Ovary (tissue), 10 donors: ENCODE measurements at places on chromosomes 3 and 15. TPM values are rescaled to one million over a fixed set of nuclear protein-coding genes. Genes with fewer than 3 reads are reported as not detected.

DNA sequence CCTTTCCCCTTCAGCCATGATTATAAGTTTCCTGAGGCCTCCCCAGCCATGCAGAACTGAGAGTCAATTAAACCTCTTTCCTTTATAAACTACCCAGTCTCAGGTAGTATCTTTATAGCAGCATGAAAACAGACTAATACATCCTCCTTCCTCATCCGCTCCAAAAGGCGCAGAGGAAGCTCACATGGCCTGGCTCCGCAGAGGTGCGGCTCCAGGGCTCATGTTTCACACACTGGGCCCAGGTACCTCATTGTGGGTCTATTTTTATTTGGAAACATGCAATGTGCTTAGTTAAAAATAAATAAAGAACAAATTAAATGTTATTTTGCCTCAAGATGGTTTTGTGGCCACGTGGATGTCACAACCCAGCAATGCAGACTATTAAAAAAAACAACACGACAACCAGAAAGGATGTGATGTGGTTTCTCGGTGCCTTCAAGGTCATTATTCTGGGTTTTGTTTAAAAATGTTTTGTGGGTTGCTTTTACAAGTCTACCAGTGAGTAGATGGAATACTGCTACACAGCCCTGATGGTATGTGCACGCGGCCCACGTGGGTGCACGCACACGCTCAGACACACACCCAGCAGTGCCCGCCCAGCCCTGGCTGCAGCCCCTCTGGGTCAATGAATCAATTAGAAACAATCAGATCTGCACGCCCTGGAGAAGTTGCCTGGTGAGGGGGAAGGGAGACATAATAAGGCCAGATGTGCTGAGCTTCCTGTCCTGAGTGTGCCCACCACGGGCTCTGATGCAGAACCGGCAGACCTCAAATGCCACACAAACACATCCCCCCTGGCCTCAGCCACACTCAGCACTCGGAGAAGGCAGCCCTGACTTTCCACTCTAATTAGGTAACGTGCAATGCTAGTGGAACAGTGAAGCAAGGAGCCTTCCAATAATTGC lies 140.1 kb downstream of the ADAMTS17 start:
- DNase-seq = no peak

GRCh38 chr3:178450476-178450875 lies 85.8 kb upstream of the KCNMB2 start:
- DNase-seq = no peak

GRCh38 chr15:48279608-48280007 lies 51.6 kb upstream of the DUT start:
- no peak for DNase-seq

DNA sequence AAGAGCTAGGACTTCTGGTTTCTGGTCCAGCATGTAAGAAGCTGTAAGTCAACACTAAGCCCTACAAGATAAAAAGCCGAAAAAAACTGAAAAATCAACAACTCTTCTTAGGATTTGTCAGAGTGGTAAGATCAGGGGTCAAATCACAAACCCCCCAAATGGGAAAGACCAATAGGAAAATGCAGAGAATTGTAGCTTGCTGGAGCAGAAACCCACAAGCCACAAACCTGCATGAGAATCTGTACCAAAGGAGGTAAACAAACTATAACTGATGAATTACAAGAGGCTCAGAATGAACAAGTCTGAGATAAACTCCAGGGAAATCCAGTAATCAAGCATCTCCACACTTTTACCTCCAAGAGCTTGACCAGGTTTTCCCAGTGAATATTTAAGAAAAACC lies 36.0 kb downstream of the RFX7 start:
- DNase-seq = no peak

DNA sequence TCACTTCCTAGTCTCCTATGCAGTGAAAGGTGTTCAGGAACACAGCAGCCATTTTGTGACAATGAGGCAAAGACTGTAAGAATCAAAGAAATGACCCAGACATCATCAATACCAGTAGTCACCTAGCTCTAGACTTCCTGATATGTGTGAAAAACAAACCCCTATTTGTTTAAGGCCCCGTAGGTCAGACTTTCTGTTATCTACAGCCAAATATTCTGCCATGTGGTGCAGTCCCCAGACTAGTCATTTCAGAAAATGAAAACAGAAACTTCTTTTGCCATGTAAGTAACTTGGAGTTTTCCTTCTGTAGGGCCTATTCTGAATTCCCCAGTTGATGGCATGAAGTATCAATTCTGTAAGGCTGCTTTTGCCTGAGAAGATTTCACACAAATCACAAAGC lies 181.7 kb upstream of the SNTN start:
- no peak for DNase-seq

GRCh38 chr3:127492426-127492825 lies 98.1 kb downstream of the TPRA1 start:
- no peak for DNase-seq

DNA sequence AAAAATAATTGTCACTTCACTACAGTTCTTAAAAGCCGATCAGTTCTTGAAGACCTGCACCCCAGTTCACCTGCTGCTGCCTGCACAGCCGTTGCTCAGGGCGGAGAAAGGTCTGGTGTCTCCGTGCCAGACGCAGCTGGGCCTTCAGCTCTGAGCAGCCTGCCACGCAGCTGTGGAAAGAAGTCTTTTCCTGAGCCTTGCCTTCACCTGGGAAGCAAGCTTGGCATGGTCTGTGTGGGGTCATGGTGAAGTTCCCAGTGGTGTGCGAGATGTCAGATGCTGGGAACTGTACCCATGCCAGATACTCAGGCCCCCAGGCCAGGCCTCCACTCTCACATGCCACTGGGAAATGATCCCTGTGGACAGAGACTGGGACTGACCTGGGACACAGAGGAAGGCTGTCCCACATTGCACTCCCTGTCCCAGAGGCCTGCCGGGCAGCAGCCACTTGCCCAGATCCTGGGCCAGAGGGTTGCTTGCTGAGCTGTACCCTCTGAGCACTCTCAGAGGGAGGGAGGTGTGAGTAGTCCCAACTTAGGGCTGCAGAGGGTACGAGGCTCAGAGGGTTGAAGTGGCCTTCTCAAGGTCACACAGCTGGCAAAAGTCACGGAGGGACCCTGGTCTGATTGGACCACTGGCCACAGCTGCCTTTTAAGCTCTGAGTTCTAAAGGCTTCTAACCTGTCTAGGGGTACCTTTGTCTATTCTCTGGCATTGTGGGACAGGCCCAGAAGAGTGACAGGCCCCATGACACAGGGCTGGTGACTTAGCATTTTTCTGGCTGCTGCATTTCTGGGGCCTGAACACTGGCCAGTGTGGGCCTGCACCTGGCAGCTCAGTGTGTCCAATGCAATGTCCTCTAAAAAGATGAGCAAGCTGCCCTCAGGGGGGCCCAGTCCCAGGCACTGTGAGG lies 55.4 kb downstream of the KLF13 start:
- DNase-seq = no peak

DNA sequence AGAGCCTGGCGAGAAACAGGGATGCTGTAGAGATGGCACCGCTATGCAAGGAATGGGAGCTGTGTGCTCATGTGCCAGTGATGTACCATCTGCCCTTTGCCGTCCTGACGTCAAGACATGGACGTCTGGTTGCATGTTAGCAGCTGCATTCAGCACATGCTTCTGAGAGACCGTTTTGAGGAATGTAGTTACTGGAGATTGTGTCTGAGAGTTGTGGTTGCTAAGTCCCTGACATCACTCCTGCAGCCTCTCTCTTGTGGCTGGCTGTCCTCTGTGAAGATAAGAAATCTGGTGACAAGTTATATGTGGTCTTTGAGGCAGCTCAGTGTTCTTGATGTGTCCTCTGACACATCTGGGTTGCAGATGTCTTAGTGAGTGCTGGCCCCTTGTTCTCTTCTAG lies 165.1 kb downstream of the APBA2 start:
- DNase-seq = no peak

- DNase-seq = peak; percentile 87
Observed at GRCh38 chr3:65170390-65171042, 482.7 kb upstream of the ADAMTS9 start.

DNA sequence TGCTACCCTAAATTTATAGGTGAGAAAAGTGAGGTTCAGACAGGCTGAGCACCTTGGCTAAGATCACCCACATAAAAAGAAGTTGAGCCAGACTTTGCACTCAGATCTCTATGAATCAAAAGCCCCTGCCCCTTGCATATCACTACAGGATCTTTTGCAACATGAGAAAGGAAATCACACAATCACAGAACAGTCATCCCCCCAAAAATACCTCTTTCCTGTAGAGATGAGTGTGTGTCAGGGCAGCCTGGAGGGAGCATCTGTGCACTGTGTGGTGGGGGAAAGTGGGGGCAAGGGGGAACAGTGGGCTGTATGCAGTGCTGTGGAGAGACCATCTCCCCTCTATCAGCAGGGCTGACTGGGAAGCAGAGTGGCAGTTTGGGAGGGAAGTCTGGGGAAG lies 46.6 kb downstream of the EPHB3 start:
- no peak for DNase-seq

DNA sequence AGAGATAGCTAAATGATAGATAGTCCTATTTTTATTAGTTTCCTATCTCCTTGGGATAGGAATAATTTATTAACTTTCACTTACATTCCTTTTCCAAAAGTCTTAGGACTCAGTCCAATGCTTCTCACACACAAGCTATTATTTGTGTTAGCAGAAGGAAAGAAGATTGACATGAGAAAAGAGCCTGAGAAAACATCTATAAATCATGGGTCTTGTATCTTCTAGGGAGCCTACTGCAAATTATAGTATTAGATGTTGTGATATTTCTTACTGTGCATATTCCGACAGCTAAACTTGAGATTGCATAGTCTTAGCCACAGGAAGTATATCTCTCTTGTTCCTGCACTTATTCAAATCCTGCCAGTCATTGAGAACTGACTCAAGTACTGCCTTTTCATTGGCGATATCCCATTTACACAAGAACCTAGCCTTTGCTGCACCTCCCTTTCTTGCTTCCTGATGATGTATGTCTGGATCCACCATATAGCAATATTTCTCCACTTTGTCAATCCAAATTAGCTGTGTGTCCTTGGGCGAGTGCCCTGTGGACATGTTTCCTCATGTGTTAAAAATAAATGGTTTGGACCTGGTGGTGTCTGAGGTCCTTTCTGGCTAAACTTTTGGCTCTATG lies 245.1 kb upstream of the LMCD1 start:
- no peak for DNase-seq

- no peak for DNase-seq
Observed at GRCh38 chr3:110754212-110754916, 317.3 kb upstream of the NECTIN3 start.

GRCh38 chr15:101048176-101048575 lies 129.0 kb downstream of the LRRK1 start:
- peak; percentile 7 for DNase-seq

DNA sequence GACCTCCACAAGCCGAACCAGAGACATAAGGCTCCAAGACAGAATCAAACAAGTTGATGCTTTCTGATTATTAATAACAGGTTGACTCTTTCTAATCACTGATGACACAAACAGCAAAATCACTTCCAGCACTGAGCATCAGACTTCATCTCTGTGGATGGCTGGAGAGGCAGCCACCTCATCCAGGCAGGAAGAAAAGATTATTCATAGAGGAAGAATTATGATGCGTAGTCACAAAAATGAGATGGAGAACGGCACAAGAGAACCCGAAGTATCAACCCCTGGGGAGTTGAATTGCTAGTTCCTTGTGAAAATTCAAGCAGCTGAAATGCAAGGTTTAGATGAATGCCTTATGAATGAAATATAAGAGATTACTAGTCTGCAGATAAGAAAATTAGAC lies 49.9 kb upstream of the LMCD1 start:
- no peak for DNase-seq

Gene SHF
- total RNA-seq = 33.2 TPM

Gene LRRIQ4
- 0.30 TPM for total RNA-seq

Gene IL12A
- 0.50 TPM for total RNA-seq

Gene ARNT2
- 18.4 TPM for total RNA-seq

Gene ACY1
- total RNA-seq = 23.1 TPM

Gene LRRC31
- total RNA-seq = not detected

Gene NBEAL2
- total RNA-seq = 9.4 TPM

Gene FGF7
- 20.2 TPM for total RNA-seq

Gene CEMIP
- 10.0 TPM for total RNA-seq
